Hypothalamus (tissue), 51 donors: ENCODE measurements at places on chromosomes 1 and 21.

DNA sequence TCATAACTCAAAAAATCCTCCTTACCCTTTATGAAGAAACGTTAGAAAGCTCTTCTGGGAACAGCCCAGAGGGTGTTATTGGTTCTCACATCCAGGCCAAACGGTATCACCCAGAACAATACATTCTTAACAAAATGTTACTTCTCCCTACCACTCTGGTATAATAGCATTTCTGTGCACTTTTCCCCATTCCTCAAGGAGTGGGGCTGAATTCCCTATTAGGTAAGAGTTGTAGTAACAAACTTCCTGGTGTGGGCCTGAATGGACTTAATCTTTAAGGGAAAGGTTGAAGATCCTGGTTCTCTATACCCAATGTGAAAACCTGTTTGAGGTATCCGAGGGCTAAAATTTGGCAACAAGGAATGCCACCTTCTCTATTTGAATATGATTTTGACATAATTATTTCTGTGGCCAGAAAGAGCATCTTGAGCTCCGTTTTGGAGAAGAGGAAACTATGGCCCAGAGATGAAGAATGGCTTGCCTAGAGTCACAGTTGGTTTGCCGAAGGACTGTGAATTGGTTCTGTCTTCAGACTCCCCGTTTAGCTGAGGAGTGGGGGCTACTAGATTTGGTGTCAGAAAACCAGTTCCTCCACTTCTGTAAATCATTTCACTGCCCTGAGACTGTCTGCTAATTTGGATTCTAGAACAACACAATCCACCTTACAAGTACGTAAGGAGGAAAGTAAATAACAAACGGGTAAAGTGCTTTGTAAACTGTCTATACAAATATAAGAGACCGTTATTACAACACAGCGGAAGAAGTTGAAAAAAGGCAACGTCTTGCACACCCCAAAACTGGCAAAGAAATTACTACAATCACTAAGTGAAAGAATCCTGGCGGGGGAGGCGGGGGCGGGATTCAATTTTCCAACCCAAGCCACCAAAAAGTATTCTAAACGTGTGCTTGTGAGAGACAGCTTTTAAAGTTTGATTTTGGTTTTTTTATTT lies 2.3 kb downstream of the ANP32E start:
- no peak for DNase-seq

DNA sequence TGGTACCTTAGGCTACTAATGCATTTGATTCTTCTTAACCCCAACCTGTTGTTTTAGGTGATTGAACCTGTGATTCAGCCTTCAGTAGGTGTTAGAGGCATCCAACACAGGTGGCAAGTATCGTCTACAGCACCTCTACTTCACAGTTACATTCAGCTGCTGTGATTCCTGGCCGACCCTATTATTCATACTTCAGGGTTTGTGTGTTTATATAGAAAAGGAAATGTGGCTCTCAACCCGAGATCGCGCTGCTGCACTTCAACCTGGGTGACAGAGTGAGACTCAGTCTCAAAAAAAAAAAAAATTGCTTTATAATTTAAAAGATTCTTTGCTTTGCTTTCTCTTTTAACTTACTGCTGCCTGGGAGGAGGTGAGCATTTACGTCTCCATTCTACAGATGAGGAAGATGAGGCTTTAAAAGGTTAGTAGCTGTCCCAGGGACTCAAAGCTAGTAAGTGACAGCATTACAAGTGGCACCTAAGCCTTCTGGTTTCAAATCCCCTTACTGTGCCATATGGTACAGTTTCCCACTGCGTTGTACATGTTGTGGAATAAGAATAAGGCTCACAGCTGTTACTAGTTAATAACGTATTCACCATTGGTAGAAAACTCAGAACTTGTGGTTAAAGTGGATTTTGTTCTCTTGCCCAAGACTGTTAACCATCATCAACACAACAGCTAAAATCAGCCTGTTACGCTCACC lies 9.9 kb upstream of the GPR25 start:
- DNase-seq = no peak

GRCh38 chr1:215567491-215568298 lies 591 bp downstream of the KCTD3 start:
- DNase-seq = peak; percentile 81

GRCh38 chr1:116628448-116628847 lies 39.1 kb downstream of the IGSF3 start:
- no peak for DNase-seq

- DNase-seq = peak; percentile 73
These were observed 116.6 kb upstream of the HIVEP3 start for GRCh38 chr1:42035205-42035829.
